ENCODE measurements at places on chromosomes 5 and 9. TPM values are rescaled to one million over a fixed set of nuclear protein-coding genes. Genes with fewer than 3 reads are reported as not detected.

PCDHGA7 gene
- 1.1 TPM for total RNA-seq

SFXN1 gene
- total RNA-seq, result 97.7 TPM

EIF4E1B gene
- not detected for total RNA-seq

GRIN1 gene
- total RNA-seq, result 0.52 TPM

TOMM5 gene
- total RNA-seq, result 354 TPM

Data from A549 treated with RU486 at 1 μM for 4 hours (cell line).